T1000 (cell line): ENCODE measurements at places on chromosomes 7 and 10.

GRCh38 chr10:4825868-4826791 is at the start of gene AKR1E2:
Gene AKR1E2 (plus strand): TSS chr10:4826207. CDS start chr10:4826325, 118 bp downstream.
- DNase-seq = peak; percentile 91

- no peak for DNase-seq
Observed at GRCh38 chr7:101804088-101804963, 13.1 kb upstream of the CUX1 start.

DNA sequence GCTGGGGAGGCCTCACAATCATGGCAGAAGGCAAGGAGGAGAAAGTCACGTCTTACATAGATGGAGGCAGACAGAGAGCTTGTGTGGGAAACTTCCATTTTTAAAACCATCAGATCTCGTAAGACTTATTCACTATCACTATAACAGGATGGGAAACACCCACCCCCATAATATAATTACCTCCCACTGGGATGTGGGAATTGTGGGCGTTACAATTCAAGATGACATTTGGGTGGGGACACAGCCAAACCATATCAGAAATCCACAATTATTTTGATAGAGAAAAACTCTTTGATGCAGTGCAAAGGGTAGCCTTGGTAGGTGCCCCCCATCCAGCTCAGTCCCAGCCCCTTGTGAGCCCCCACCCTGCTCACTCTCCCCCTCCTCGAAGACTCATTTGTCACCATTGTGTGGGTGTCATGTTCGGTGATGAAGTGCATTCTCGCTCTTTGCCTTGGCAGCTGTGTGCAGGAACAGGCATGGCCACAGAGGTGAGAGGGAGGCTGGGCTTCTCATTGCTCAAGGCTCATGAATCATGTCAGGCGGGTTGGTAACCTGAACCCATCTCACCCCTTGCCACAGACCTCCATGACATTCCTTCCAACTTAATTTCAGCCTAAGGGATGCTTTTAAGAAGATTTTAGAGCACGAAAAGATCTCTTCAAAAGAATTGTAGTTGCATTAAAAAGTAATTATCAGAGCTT is 75.9 kb downstream of the BUB3 start:
- DNase-seq = no peak

- DNase-seq = peak; percentile 70
Observed at GRCh38 chr10:29646238-29646902, 11.6 kb upstream of the SVIL start.

- no peak for DNase-seq
Observed at GRCh38 chr7:1646391-1646790, 23.7 kb upstream of the ELFN1 start.

- DNase-seq = no peak
Observed at GRCh38 chr7:129495987-129496386, 6.3 kb upstream of the SMKR1 start.

- DNase-seq = peak; percentile 100
Observed at GRCh38 chr10:34124522-34125035, 690.5 kb downstream of the PARD3 start.

GRCh38 chr7:1576521-1577253 is 6.9 kb upstream of the PSMG3 start:
- no peak for DNase-seq

DNA sequence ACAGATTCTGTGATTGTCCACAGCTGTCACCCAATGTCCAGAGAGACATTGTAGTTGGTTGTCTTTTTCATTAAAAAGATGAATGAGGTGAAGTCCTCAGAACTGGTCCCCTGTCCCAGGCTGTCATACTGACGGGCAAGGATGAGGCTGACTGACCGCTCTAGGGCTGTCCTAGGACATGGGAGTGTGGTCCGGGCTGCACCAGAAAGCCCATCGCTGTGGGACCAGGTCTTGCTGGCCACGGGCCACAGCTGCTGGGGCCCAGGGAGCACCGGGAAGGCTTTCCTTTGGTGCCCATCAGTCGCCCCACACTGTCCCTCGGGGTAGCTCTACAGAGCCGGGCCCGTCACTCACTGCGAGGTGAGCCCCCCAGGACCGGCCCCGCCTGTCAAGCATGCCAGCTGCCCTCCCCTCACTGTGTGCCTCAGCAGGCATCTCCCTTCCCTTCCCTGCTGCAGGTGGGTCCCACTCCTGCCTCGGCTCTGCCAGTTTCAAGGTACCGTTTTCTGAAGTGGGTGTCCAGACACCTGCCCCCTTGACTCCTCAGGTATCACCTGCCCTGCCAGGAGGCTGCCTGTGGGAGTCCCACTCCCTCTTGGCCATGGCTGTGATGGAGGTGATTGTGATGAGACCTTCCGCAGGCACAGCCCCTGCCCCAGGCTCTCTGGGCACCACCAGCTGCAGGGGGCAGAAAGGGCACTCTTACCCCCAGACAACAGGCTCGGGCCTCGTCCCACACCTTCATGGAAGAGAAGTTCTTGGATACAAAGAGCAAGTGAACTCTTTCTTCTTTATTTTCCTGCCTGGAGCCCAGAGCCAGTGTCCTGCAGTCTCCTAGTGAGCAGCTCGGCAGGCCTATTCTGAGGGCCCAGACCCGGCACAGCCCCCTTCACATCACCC is 21.7 kb downstream of the LRRC27 start:
- no peak for DNase-seq

DNA sequence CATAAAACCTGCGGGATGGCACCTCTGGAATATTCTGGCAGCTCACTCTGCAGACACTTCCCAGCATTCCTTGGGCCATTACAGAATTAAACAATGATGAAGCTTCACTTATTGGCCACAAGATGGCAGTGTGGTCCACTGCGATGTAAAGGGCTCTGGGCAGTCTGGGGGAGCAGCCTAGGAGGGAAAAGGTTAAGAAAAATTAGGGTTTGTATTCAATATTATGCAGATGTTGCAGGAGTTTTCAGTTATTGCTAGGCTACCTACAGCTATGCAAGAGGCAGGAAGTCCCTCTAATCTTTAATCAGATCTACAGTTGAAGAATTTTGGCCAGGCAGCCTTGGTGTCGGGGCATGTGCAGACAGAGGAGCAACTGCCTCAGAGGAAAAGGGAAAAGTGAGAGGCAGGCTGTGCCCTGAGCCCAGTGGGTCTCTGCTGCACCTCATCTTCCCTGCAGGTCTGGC is 233.2 kb upstream of the PRSS1 start:
- DNase-seq = peak; percentile 22

DNA sequence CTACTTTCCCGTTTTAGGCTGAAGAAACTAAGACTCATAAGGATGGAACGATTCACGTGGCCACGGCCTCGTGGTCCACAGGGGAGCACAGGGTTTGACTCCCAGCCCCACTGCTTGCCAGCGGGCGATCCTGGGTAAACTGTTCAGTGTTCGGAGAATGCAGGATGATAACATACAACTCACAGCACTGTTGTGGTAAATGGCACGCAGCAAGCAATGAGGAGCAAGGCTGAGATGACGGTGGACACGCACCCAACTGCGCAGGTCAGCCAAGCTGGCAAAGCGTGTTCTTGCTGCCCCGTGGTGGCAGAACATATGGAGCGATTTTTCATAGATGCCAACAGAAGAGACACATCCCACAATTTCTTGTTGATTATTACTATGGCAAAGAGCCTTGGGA is 272.7 kb downstream of the DNAJB6 start:
- no peak for DNase-seq

GRCh38 chr10:11728353-11728752 is 13.8 kb upstream of the ECHDC3 start:
- no peak for DNase-seq

DNA sequence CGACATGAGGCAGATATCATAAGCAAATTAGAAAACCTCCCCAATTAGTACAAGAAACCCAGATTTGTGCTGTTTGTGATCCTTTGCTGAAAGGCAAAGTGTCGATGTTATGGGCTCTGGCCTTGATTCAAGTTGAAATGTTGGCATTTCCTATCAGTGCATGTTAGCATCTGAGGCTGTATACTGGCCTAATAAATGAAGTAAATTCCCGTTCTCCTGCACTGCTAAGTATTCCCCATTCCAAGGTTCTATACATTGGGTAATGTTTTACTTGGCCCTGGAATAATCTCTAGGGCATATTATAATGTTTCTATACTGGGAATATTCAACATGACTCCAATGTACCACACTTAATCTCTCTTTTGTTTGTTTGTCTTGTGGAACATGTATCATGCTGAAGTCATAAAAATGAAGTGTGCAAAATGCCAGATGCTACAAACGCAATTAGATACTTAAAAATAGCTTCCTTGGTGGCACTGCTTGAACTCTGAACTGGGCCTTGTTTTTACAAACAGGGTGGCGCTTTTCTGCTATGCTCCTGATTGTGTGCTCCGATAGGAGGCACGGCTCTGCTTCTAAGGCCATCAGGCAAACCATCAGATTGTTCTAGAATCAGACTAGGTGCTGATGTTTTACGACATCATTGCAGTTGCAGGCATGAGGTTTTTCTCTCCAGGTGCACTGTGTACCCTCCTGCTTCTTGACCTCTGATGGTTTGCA is 156.7 kb upstream of the TCF7L2 start:
- DNase-seq = no peak

DNA sequence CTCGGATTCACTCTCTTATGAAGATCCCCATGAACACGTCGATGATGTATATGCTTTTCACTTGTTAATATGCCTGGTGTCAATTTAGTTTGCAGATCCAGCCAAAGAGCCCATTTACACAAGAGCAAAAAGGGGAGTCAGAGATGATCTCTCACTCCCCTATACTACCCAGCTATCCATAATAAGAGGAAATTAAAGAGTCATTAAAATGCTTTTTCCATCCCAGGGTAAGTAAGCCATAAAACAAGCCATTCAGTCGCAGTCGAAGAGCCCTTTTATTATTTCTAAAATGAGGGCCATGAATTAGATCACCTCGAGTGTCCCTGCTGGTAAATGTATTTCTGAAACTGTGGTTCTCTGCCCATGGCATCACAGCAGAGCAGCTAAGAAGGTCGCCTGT is 41.2 kb downstream of the CHCHD3 start:
- no peak for DNase-seq

- DNase-seq = no peak
Observed at GRCh38 chr7:40000734-40001315, 50.8 kb downstream of the CDK13 start.

GRCh38 chr10:28970231-28970630 is 292.9 kb downstream of the BAMBI start:
- no peak for DNase-seq

GRCh38 chr10:130495891-130496636 is 359.9 kb downstream of the GLRX3 start:
- no peak for DNase-seq
